ENCODE measurements at places on chromosomes 6 and 20. TPM values are rescaled to one million over a fixed set of nuclear protein-coding genes. Genes with fewer than 3 reads are reported as not detected.

- DNase-seq, result no peak
- peak overlapping the region; percentile 70 for H3K27ac ChIP-seq
- H3K4me3 ChIP-seq, result no peak overlapping the region
Observed at GRCh38 chr20:35116258-35116657, 23.7 kb upstream of the TRPC4AP start.

- peaks cover 9% of the 10 kb centered on the region for H3K27me3 ChIP-seq
- no peaks in the 10 kb centered on the region for H3K36me3 ChIP-seq
- H3K27ac ChIP-seq, result no peak overlapping the region
- no peak overlapping the region for H3K4me3 ChIP-seq
Observed at GRCh38 chr6:117958536-117958935, 51.5 kb downstream of the SLC35F1 start.

- H3K4me1 ChIP-seq, result peaks cover 9% of the 10 kb centered on the region
- peaks cover 8% of the 10 kb centered on the region for H3K27me3 ChIP-seq
- H3K36me3 ChIP-seq, result no peaks in the 10 kb centered on the region
- no peak overlapping the region for H3K27ac ChIP-seq
- no peak overlapping the region for H3K4me3 ChIP-seq
- DNase-seq, result no peak
Observed at GRCh38 chr20:2768632-2769015, 31.8 kb downstream of the CPXM1 start.

Gene KCNG1
- total RNA-seq, result not detected

Gene C20orf204
- 2.4 TPM for total RNA-seq

- H3K27ac ChIP-seq, result peak overlapping the region; percentile 93
- H3K36me3 ChIP-seq, result no peaks in the 10 kb centered on the region
- H3K4me3 ChIP-seq, result peak overlapping the region; percentile 85
- H3K4me1 ChIP-seq, result peaks cover 82% of the 10 kb centered on the region
- no peaks in the 10 kb centered on the region for H3K27me3 ChIP-seq
- DNase-seq, result no peak
Observed at GRCh38 chr6:16320533-16321340, 82.3 kb downstream of the GMPR start.

- H3K4me3 ChIP-seq, result no peak overlapping the region
- no peak for DNase-seq
- H3K36me3 ChIP-seq, result no peaks in the 10 kb centered on the region
- H3K4me1 ChIP-seq, result no peaks in the 10 kb centered on the region
Observed at GRCh38 chr6:72552938-72553337, 68.9 kb upstream of the KCNQ5 start.

All from natural killer cell treated with Interleukin-12 subunit alpha and Interleukin-12 subunit beta and Interleukin-15 and Interleukin-18, amount 100 ng/mL, for 72 hours (primary cell).